ENCODE measurements at places on chromosomes 3 and 15. TPM values are rescaled to one million over a fixed set of nuclear protein-coding genes. Genes with fewer than 3 reads are reported as not detected.

DNA sequence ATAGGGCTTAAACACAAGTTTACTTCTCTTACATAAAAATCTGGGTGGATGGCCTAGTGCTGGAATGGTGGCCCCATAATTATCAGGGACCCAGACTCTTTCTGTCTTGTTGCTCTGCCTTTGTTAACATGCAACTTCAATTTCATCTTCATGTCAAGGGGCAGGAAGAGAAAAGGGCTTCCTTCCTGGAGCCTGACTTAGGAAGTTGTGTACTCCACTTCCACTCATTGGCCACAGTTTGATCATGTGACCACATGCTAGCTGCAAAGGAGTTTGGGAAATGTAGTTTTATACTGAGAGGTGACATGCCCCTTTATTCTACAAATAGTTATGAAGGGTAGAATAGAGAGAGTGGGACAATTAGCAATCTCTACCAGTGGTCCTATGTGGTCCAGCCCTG lies 39.3 kb downstream of the RHCG start:
- H3K27ac ChIP-seq: no peak overlapping the region
- no peak for DNase-seq
- H3K4me3 ChIP-seq: no peak overlapping the region
- no peaks in the 10 kb centered on the region for H3K4me1 ChIP-seq

POPDC2 gene
- 2.6 TPM for total RNA-seq

DNA sequence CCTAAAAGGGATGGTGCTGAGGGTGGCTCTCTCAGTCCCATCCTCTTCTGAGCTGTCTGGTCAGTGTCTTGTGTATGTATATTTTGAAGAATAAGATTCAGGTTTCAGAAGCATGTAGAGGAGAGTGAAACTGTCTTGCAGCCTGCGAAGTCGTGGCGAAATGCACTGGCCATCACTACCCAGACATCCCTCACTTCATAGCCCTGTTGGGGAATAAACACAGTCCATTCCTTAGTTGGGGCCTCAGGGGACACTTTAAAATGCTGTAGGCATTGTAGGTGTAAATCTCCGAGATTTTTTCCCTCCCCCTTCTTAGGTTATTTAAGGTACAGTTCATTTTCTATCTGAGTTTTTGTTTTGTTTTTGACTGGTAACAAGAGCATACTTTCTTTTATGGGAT lies 93.8 kb downstream of the DNASE1L3 start:
- peaks cover 37% of the 10 kb centered on the region for H3K36me3 ChIP-seq
- no peak overlapping the region for H3K4me3 ChIP-seq
- DNase-seq: no peak
- H3K27me3 ChIP-seq: no peaks in the 10 kb centered on the region
- peaks cover 23% of the 10 kb centered on the region for H3K4me1 ChIP-seq
- no peak overlapping the region for H3K27ac ChIP-seq

GRCh38 chr3:149547954-149548668 lies 73.6 kb downstream of the TM4SF4 start:
- DNase-seq: no peak
- H3K4me1 ChIP-seq: no peaks in the 10 kb centered on the region
- no peak overlapping the region for H3K4me3 ChIP-seq
- no peak overlapping the region for H3K27ac ChIP-seq
- no peaks in the 10 kb centered on the region for H3K27me3 ChIP-seq

KCNMB2 gene
- total RNA-seq: not detected

DNA sequence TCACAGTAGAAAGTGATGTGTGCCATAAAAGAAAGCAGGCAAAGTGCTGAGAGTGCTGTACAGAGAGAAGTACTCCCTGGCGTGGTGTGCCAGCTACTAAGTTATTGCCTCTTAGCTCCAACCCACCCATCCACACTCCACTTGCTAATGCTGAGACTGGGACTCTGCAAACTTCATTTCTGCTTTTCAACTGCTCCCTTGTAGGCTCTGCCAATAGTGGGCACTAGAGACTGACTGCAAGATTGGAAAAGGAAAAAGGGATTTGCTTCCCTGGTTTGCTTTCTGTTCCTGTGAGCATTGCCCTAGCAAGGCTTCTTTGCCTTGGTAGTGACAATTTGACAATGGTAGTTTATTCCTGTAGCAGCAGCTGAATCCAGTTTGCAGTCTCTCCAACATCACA lies 56.5 kb upstream of the TMEM108 start:
- no peaks in the 10 kb centered on the region for H3K4me1 ChIP-seq
- H3K36me3 ChIP-seq: no peaks in the 10 kb centered on the region
- no peak overlapping the region for H3K4me3 ChIP-seq

DNA sequence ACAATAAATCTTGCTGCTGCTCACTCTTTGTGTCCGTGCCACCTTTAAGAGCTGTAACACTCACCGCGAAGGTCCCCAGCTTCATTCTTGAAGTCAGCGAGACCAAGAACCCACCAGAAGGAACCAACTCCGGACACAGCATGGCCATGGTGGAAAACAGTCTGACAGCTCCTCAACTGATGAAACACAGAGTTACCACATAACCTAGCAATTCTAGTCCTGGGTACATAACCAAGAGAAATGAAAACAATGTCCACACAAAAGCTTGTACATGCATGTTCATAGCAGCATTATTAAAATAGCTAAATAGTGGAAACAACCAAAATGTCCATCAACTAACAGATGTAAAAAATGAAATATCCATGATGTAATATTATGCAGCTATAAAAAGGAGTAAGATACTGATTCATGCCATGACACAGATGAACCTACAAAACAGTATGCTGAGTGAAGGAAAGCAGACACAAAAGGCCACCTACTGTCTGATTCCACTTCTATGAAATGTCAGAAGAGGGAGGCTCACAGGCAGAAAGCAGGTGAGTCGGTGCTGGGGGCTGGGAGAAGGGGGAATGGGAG lies 36.8 kb downstream of the VGLL4 start:
- DNase-seq: no peak
- H3K36me3 ChIP-seq: peaks cover 9% of the 10 kb centered on the region
- H3K27me3 ChIP-seq: no peaks in the 10 kb centered on the region
- H3K27ac ChIP-seq: no peak overlapping the region
- no peak overlapping the region for H3K4me3 ChIP-seq

DNA sequence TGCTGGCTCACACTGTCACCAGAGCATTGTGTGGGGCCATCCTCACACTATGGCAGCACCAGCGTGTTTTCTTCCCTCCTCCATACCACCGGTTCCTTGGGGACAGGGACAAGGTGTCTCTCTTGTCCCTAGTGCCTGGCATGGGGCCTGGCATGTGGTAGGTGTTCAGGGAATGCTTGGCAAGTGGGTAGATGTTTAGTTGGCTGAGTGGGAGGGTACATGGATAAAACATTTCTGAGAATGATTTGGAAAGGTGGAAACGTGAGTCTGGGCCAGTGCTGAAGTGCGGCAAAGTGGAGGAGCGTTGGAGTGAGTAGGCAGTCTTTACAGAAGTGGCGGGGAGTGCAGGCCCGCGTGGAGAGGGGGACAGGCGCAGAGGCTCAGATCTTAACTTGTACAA lies 15.0 kb downstream of the SNAPC5 start:
- H3K27me3 ChIP-seq: no peaks in the 10 kb centered on the region
- no peak overlapping the region for H3K27ac ChIP-seq
- DNase-seq: no peak
- H3K4me1 ChIP-seq: no peaks in the 10 kb centered on the region

GRCh38 chr15:23444269-23444668 lies 2.8 kb downstream of the GOLGA6L2 start:
- H3K36me3 ChIP-seq: no peaks in the 10 kb centered on the region
- no peak overlapping the region for H3K27ac ChIP-seq
- H3K4me1 ChIP-seq: no peaks in the 10 kb centered on the region
- H3K27me3 ChIP-seq: no peaks in the 10 kb centered on the region
- no peak for DNase-seq

DNA sequence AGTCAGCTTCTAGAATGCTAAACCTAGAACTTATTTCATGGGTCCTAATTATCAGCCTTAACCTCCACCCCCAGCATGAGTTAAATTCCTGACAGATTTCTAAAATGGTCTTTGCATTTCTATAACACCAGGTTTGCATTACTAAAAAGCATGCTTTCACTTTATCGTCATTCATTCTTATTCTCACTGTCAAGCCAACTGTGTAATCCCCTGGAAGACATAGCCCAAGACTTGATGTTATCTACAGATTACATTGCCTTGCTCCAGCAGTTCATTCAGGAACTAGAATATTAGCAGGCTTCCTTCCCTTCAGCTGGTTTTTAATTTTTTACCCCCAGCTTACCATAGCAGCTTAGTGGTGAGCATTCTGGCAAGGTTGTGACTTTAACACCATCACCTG lies 184.0 kb downstream of the SLCO3A1 start:
- no peaks in the 10 kb centered on the region for H3K27me3 ChIP-seq
- H3K36me3 ChIP-seq: no peaks in the 10 kb centered on the region
- no peak for DNase-seq
- no peak overlapping the region for H3K27ac ChIP-seq

DNA sequence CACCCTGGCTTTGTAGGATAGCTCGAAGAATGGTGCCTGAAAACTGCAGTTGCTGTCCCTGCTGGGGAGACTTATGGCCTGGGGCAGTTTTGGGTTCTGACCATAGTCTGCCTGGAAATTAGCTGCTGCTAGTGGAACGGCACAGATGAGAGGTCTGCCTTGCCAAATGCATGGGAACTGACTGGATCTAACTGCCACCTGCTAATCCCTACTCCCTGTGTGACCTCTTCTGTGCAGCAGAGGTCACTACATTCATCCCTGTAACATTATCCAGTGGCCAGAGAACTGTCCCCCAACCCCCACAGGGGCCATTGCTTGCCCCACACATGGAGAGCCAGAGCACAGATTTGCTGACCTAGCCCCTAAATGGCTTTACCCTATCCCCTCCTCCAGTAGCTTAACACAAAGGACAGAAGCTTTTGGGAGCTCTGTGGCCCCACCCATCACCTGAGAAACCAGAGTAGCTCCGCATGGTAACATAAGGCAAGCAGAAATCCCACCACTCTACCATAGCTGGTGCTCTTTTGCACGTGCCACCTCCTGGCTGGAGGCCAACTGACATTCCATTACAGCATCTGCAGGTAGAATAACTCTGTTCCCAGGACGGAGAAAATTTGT lies 840.0 kb downstream of the EPHA3 start:
- H3K27me3 ChIP-seq: no peaks in the 10 kb centered on the region
- H3K36me3 ChIP-seq: no peaks in the 10 kb centered on the region
- no peak overlapping the region for H3K4me3 ChIP-seq
- H3K27ac ChIP-seq: no peak overlapping the region
- no peak for DNase-seq
